IPS DF 6.9 (cell line): ENCODE measurements at places on chromosomes 1 and 21.

DNA sequence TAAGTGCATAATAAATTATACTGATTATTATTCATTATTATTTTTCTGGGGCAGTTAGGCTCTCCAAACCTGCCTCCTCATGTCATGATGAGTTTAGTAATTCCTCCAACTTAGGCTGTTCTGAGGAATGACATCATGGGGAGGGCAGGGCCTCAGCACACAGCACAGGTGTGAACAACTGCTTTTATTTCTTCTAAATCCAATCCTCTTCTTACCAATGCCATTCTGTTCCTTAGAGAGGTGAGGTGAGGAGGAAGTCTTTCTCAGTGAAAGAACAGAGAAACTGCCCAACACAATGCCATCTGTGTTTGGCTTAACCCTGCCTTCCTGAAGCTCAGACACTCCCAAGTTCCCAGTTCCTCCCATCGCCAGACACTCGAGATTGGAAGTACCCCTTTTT is 45.4 kb upstream of the WASF2 start:
- DNase-seq: no peak

DNA sequence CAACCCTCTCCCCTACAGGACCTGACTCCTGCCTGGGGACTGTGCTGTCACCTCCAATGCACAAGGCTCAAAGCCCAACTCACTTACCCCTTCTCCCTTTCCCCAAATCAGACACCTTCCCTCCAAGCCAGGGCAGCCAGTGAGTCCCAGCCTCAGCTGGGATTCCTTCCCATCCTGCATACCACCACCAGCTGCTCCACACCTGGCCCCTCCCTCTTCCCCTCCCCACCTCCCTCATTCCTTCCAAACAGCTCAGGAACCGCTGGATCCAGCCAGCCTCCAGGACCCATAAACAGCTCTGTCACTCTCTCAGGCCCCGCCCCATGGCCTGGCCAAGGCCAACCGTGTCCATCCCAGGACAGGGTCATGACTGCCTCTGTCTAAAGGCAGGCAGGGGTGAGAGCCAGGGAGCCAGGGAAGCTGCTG is 41.4 kb downstream of the ACOT7 start:
- peak; percentile 54 for DNase-seq

DNA sequence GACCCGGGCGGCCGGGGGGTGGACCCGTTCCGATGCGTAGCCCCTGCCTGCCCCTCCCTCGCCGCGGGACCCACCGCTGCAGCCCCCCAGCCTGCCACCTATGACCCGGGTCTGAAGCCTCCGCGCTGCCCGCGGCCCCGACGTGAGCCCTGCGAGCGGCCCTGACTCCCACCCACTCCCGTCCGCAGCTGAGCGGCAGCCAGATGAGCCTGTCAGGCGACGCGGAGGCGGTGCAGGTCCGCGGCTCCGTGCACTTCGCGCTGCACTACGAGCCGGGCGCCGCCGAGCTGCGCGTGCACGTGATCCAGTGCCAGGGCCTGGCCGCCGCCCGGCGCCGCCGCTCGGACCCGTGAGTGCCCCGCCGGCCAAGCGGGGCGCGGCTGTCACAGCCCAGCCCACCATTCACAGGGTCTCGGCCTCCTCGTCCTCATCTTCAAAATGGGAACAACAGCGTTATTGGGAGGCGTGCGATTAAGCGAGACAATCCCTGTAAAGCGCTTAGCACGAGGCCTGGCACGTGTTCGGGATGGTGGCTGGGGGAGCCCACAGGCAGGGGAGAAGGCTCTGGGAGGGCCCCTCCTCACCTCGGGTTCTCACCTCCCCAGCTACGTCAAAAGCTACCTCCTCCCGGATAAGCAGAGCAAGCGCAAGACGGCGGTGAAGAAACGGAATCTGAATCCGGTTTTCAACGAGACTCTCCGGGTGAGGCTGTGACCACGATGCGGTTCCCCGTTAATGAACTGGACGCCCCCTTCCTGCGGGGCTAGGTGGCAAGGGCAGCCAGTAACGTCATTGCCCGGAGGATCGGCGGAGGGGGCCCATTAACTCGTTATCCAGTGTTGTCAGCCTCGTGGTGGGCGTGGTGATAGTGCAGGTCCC is 8.2 kb downstream of the SYTL1 start:
- DNase-seq: no peak

DNA sequence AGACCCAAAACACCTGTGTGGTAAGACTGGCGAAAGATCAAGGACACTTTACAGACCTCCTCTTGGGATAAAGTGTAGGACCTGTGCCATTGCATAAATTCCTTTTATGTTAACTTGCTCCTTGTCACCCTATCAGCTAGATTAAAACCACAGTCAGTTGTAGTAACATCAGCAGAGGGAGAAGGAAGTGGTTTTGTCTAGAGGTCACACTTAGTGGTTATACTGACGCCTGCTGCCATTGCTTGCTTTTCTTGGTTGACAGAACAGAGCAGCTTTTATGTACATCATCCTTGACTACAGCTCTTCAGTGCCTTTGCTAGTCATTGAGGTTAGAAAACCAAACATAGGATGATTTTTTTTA is 101.4 kb downstream of the PBX1 start:
- DNase-seq: no peak

DNA sequence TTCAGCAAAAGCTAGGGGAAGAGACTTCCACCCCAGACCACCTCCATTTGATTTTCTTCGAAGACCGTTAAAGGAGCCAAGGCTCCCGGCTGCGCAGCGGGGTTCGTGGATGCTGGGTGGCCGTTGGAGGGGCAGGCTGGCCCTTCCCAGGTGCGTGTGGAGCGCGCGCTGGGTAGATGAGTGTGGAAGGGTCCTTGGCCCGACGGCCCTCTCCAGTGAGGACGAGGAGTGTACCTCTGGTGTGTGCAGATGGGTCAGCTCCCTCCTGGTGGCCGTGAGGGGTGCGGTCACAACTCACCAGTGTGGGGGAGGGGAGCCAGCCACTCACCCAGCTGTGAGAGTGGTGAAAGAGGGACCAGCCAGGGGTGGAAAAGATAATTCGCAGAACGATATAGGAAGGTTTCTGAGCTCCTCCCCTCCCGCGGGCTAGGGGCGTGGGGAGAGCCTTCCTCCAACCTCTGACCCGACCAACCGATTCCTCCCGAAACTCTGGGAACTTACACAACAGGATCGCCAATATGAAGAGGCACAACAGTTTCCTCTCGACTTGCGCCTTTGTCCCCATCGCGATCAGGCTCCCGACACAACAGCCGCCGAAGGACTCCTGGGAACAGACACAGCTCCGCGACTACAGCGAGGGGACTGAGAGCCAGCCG is at the start of gene F11R:
Gene F11R (minus strand): TSS at position 644 of the 656 bp plus-strand sequence. CDS start 79 bp downstream, at position 565.
- no peak for DNase-seq

DNA sequence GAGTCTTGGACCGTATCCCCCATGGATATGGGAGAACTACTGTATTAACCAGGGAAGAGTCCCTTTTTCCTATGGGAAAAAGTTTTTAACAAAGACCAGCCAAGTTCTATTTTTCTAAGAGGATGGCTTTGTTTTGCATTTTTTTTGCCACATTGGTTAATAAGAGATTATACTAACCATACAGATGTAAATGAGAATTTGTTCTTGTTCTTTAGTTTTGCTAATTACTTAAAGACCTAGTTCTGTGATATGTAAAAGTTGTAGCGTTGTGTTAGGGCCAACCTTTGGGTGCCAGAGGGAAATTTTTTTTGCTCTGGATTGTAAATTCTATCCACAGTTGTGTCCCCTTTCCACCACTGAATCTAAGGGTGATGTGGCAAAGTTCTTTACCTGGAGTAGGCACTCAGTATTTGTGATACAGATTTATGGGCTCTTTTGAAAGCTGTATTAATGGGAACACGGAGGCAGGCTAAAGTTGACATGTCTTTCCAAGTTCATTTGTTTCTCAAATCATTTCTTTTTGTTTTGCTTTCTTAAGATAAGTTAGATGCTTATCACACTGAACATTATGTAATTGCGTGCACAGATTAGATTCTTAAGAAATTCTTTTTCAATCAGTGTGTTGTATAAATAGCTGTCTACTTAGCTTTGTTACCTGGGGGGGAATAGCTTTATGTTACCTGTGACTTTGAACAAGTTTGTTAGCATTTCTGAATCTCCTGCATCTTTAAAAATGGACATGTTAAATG is 2.9 kb downstream of the SOAT1 start:
- no peak for DNase-seq

DNA sequence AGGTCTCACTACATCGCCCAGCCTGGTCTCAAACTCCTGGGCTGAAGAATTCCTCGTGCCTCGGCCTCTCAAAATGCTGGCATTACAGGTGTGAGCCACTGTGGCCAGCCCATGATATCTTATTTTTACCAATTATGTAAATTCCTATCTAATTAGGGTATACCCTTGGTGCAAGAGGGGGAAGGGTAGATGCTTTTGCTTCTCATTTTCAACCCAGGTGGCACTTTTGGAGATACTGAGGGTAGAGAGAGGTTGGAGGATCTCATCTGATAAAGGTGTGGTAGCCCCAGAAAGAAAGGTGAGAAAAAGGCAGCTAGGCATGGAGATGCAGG is 17.4 kb downstream of the ENSA start:
- DNase-seq: no peak

GRCh38 chr1:225813214-225813964 is 3.5 kb downstream of the EPHX1 start:
- DNase-seq: no peak

GRCh38 chr1:7356079-7356478 is 415.0 kb upstream of the VAMP3 start:
- no peak for DNase-seq

DNA sequence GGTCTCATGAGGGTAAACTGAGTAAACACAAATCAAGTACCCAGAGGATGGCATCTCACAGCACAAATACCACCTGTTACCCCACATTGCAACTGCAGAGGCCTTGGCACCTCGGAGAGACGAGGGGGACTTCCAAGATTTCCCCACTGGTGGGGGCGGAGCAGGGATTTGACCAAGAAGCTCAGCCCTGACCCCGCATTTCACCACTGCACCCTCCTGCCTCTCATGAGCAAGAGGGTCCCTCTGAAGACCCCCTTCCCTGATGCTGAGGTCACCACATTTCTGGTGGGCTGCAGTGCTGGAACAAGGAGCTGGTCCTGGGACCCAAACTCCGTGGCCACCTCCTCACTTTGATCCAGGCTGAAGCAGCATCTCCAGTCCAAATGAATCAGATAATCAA is 342.4 kb downstream of the NPHP4 start:
- no peak for DNase-seq

- no peak for DNase-seq
These were observed 243.0 kb upstream of the RUNX1 start for GRCh38 chr21:35291973-35292627.

DNA sequence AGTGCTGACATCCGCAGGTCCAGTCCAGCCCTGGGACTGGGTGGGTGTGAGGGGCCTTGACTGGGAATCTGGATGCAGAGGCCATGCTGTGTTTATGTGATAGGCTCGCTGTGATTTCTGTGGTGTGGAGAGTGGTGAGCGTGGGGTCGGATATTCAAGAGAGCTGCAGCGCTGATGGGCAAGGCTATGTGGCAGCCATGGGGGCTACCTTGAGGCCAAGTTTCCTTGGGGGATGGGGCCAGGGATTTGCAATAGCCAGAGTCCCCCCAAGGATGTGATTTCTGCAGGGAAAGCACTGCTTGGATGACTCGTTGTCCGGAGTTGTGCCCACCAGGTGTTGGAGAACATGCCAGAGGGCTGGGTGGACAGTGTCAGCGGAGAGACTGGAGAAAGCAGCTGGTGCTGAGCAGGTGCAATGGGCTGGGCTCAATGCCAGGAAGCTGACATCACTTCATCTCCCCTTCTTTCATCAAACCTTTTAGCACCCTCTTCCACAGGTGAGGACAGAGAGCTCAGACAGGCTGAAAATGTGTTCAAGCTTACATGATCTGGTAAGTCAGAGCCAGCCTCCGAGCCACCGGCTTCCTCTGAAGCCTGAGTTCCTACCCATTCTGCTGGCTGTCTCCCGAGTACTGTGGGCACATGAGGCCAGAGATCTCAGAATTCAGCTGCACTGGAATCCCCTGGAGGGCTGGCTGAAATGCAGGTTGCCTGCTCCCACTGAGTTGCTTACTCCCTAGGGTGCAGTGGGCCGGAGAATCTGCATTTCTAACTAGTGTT is 132.9 kb downstream of the RHOU start:
- no peak for DNase-seq

- DNase-seq: no peak
These were observed 144.6 kb downstream of the GALNT2 start for GRCh38 chr1:230211436-230212145.

GRCh38 chr21:25845729-25846256 is 111.0 kb downstream of the GABPA start:
- no peak for DNase-seq

GRCh38 chr21:28826569-28826968 is 166.1 kb downstream of the LTN1 start:
- no peak for DNase-seq

DNA sequence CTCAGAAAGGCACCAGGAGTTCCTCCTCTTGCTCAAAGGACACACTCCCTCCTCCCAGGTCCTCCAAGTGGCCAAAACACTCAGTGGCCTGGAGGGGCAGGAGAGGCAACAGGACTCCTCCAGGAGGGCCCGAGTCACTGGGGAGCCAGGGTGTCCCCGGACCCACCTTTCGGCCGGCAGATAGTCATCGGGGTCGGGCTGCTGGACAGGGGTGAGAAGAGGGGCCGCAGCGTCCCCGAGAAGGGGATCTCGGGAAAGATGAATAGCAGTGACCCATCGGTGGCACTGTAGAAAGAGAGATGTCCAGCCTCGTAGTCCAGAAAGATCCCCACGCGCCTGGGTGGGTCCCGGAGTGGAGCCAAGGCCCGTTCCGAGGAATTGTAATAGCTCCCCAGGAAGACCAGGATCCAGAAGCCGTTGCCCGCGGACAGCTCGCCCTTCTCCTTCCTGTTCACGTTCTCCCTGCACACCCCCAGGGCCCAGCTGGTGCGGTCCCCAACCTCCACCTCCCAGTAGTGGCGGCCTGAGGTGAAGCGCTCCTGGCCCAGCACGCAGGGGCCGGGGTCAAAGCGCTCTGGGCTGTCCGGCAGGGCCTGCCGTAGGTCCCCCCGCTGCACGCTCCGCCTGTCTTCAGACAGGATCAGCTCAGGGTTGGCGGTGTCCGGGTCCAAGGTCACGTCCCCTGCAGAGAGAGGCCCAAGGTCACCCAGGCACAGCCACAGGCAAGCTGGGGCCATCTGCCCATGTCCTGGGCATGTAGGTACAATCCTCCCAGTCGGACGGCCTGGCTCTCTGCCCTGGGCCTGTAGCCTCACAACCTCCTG is 11.9 kb downstream of the TRIM11 start:
- DNase-seq: no peak
